Chondrocyte (in vitro differentiated cells): ENCODE measurements at places on chromosomes 3 and 15.

GRCh38 chr3:128878556-128879124, 780 bp upstream of the ACAD9 start:
- no peak for DNase-seq

DNA sequence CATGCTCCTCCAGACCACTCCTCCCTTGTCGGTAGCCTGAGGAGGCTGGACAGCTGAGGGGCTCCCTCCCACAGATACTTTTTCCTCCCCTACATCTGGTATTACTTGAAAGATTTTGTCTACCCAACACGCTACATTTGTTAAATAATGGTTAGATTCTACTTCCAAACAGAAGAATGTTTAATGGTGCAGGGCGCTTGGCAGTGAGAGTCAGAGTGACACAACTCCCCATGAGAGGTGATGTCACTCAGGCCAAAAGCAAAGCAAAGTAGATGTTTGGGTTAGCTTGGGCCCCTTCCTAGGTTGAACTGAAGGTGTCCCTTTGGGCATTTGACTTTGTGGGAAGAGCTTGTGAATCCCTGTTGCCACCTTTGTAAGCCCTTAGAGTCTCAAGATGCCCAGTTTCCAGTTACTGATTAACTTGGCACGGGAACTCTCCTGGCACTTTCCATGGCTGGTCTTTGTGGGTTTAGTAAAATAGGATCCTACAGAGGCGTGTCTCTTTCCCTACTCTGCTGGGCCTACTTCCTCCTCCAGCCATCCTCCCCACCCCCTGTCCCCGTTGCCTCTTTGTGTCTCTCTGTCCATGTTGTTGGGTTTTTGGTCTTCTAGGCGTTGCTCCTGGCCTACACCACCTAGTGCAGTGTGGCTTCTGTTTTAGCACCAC, 5.6 kb downstream of the LIMD1 start:
- no peak for DNase-seq

DNA sequence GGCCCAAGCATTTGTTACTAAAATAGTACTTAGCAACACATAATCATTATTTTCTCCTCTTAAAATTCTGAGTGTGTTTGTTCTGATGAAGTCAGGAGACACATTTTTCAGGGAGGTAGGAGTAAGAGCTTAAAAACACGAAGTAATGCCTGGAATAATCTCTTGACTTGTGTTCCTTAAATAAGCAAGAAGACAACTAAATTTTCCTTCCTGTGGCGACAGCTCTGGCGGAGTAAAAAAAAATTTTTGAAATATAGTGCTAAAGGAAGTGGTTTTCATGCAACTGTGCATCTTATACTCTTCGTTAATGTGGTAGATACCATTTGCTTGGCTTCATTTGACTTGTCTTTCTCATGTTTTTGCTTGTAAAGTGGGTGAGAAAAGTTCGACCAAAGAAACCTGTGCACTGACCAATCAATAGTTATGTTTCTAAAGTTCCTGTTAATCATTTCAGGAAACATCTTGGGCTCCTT, 11.1 kb upstream of the MBNL1 start:
- DNase-seq: no peak

DNA sequence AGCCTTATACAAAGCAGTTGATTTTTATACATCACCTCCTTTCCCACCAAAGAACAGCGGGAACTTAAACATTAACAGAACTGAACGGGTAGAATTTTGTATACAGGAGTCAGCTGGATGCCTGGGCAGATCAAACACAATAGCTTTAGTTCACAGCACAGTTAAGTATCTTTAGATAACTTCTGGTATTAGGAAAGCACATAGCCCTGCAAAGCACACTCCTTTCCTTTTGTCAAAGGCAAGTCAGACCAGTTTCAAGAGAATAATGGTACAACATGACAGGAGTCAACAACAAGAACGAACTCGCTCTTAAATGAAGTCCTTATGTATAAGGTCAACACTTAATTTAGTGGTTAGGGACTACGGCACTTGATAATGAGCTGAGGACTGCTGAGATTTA, 26.3 kb downstream of the ABCC5 start:
- no peak for DNase-seq

DNA sequence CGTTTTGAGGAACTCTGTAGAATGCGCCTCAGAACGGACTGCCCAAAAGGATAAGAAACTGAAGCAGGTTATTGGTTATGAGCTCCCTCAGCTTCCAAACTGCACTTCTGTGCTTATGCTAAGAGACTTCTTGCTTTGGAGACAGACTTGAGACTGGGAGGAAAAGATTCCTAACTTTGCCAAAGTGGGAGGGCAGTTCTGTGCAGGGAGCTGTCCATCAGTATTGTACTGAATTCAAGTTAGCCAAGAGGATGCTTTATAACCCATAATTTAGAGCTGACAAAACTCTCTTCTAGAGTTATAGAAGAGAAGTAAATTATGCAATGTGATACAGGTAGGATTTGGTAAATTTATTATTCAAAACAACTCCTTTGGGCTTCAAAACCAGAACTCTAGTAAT, 519.8 kb upstream of the GBE1 start:
- DNase-seq: no peak

- no peak for DNase-seq
Observed at GRCh38 chr3:159845737-159846136, 142.9 kb upstream of the IL12A start.

- no peak for DNase-seq
Observed at GRCh38 chr3:106811376-106811775, 565.9 kb upstream of the CCDC54 start.
